ENCODE measurements at places on chromosomes 16 and 17. TPM values are rescaled to one million over a fixed set of nuclear protein-coding genes. Genes with fewer than 3 reads are reported as not detected.

Gene CA5A
- total RNA-seq: not detected

Gene CDRT15L2
- not detected for total RNA-seq

Gene HSD17B2
- not detected for total RNA-seq

Gene ITGAL
- 210 TPM for total RNA-seq

Gene FADS6
- total RNA-seq: not detected
